GM12892 (cell line): ENCODE measurements at places on chromosomes 1 and 21.

GRCh38 chr1:163055531-163055930, 13.6 kb upstream of the RGS4 start:
- DNase-seq = no peak

GRCh38 chr1:25922056-25922970, 16.1 kb upstream of the STMN1 start:
- no peak for DNase-seq

DNA sequence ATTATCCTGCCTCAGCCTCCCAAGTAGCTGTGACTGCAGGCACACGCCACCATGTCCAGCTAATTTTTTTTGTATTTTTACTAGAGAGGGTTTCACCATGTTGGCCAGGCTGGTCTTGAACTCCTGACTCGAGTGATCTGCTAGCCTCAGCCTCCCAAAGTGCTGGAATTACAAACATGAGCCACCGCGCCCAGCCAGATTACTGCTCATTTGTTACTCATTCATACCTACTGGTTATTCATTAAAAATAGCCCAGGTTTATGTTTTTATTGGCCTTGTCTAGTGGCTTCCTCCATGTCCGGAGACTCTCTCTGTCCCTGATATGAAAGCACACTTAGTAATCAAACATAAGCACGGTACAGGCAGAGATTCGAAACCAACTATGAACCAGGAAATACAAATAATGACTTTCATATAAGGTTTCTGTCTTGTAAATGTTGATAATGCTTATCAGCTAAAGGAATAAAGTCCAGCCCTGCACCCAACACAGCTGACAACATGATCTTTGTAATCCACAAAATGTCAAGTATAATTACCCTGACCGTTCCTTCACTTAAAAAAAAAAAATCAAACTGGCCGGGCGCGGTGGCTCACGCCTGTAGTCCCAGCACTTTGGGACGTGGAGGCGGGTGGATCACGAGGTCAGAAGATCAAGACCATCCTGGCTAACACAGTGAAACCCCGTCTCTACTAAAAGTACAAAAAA, 50.4 kb upstream of the CXADR start:
- no peak for DNase-seq

DNA sequence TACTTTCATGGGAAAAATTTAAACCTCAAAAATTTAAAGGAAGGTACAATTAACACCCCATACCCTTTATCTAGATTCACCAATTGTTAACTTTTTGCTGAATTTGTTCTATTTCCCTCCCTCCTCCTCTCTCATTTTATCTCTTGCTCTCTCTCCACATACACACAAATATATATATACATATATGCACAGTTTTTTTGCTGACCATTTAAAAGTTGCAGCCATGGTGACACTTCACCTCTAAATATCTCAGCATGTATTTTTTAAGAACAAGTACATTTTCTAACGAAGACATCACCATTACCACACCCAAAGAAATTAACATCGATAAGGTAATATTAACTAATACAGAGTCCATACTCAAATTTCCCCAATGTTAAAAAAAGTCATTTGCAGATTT, 33.9 kb downstream of the LRIG2 start:
- no peak for DNase-seq
